IPS DF 6.9 (cell line): ENCODE measurements at places on chromosomes 11 and 22.
A peak's percentile ranks its signal among the peaks of the same experiment; 100 is the strongest.

DNA sequence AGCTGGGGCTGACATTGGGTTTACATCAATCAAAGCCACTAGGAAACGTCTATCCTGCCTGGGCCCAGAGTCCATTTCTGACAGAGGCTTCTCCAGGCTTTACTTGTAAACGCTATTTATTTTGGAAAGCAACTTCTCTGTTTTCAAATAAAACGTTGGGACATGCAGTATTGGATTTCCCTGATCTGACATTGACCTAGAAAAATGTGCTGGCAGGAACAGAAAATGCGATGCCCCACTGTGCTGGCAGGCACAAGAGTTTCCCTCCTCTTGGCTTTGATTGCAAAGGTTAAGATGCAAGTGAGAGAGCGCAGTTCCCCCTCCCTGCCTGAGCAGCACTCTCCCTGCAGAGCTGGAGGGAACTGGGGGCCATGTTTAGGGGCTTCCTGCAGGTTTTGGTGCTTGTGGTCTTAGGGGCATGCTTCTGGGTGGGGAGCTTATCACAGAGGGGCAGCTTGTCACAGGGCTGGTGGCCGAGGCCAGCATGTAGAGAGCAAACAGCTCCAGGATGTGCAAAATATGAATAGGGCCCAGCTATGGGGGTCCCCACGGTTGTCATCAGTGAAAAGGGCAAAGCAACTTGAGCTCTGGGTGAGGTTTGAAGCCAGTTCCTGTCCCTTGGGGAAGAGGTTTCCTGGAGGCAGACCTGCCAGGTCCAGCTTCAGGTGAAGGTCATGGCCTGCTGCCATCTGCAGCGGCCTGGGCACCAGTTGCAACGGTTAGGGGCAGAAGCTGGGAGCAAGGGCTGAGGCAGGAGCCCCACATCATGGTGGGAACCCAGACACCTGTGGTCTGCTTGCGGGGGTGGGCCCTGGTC, 42.3 kb upstream of the DKK3 start:
- DNase-seq: no peak

GRCh38 chr11:131661132-131661531, 290.7 kb downstream of the NTM start:
- no peak for DNase-seq

GRCh38 chr22:43706151-43706550, 106.0 kb downstream of the EFCAB6 start:
- peak; percentile 35 for DNase-seq

DNA sequence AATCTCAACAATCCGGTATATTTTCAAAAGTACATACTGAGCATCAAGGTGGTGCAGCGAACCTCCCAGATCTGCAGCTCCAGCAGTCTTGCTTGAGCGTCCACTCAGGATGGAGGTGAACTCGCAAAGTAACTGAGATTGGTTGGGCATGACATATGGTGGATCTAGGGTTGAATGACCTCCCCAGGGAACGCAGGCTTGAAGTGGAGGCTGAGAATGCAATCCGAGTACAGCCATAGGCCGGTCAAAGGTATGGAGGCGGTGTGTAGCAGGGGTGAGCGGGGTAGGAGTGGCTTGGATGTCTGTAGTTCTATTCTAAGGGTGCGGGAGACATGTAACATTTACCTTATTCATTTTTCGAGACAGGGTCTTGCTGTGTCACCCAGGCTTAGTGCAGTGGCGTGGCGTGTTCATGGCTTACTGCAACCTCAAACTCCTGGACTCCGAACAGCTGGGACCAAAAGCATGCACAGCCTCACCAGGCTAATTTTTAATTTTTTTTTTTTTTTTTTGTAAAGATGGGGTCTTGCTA, 631 bp upstream of the C22orf39 start:
- DNase-seq: no peak

- no peak for DNase-seq
These were observed 40.8 kb upstream of the PAMR1 start for GRCh38 chr11:35566181-35566580.

DNA sequence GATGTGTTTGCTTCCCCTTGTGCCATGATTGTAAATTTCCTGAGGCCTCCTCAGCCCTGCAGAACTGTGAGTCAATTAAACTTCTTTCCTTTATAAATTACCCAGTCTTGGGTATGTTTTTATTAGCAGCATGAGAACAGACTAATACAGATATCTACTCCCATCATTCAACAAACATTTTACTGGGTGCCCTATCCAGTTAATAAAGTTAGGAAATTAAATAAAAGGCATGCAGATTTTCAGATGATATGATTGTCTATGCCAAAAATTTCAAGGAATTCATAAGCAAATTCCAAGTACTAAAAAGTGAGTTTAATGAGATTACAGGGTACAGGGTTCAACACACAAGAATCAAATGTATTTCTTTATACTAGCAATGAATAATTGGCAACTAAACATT, 33.5 kb upstream of the LIN7C start:
- no peak for DNase-seq

- DNase-seq: no peak
These were observed 24.8 kb downstream of the APOL5 start for GRCh38 chr22:35742342-35743100.

GRCh38 chr11:133078012-133078411, 454.3 kb downstream of the OPCML start:
- DNase-seq: no peak

GRCh38 chr11:105189581-105189980, 50.0 kb upstream of the CARD18 start:
- DNase-seq: no peak
